ENCODE measurements at places on chromosomes 1 and 21. TPM values are rescaled to one million over a fixed set of nuclear protein-coding genes. Genes with fewer than 3 reads are reported as not detected.

FCRL2 gene
- total RNA-seq: under 0.01 TPM

CRYAA gene
- not detected for total RNA-seq

ANGPTL3 gene
- not detected for total RNA-seq

MDM4 gene
- 38.5 TPM for total RNA-seq

CDC7 gene
- total RNA-seq: 3.8 TPM

CTSE gene
- under 0.01 TPM for total RNA-seq

CCDC185 gene
- not detected for total RNA-seq

TMCO1 gene
- total RNA-seq: 38.5 TPM

CYP4X1 gene
- not detected for total RNA-seq

CYP4A11 gene
- not detected for total RNA-seq

PEA15 gene
- total RNA-seq: 23.7 TPM

NMNAT2 gene
- total RNA-seq: under 0.01 TPM

ADORA3 gene
- total RNA-seq: 0.54 TPM

ADAMTSL4 gene
- total RNA-seq: 10.5 TPM

KIAA1614 gene
- total RNA-seq: 0.81 TPM

EPHA2 gene
- total RNA-seq: 0.54 TPM

DMBX1 gene
- not detected for total RNA-seq

OTUD7B gene
- 0.54 TPM for total RNA-seq

EXOC8 gene
- 15.1 TPM for total RNA-seq

ETV3L gene
- total RNA-seq: not detected

TDRD5 gene
- total RNA-seq: under 0.01 TPM

UQCRHL gene
- total RNA-seq: 0.54 TPM

TEX38 gene
- total RNA-seq: not detected

CD1E gene
- not detected for total RNA-seq

SAMSN1 gene
- total RNA-seq: 10.0 TPM

S100A9 gene
- 88.9 TPM for total RNA-seq

PTGS2 gene
- total RNA-seq: 32.3 TPM

CZIB gene
- total RNA-seq: 29.9 TPM

SDF4 gene
- total RNA-seq: 67.1 TPM

ALPL gene
- 0.81 TPM for total RNA-seq

AIRE gene
- 0.27 TPM for total RNA-seq

BATF3 gene
- total RNA-seq: 3.2 TPM

SF3B4 gene
- total RNA-seq: 12.9 TPM

FBLIM1 gene
- 0.27 TPM for total RNA-seq

OLFML3 gene
- 3.2 TPM for total RNA-seq

FAM131C gene
- not detected for total RNA-seq

ZSWIM5 gene
- total RNA-seq: 2.7 TPM

SEMA4A gene
- total RNA-seq: 15.1 TPM

FMO3 gene
- total RNA-seq: not detected

RNU1-4 gene
- total RNA-seq: under 0.01 TPM

TEDDM1 gene
- total RNA-seq: not detected
